ENCODE measurements at places on chromosomes 12 and 14. TPM values are rescaled to one million over a fixed set of nuclear protein-coding genes. Genes with fewer than 3 reads are reported as not detected.

GRCh38 chr14:50501642-50502041 lies 30.7 kb downstream of the MAP4K5 start:
- DNase-seq: no peak

RSRC2 gene
- total RNA-seq: 71.2 TPM

- no peak for DNase-seq
Observed at GRCh38 chr14:76394569-76394968, 18.6 kb downstream of the ESRRB start.

RPS6KA5 gene
- 10.0 TPM for total RNA-seq

- no peak for DNase-seq
Observed at GRCh38 chr14:102544747-102545460, 35.3 kb upstream of the ANKRD9 start.

- DNase-seq: no peak
Observed at GRCh38 chr14:60093606-60094005, 1.9 kb downstream of the PCNX4 start.

DNA sequence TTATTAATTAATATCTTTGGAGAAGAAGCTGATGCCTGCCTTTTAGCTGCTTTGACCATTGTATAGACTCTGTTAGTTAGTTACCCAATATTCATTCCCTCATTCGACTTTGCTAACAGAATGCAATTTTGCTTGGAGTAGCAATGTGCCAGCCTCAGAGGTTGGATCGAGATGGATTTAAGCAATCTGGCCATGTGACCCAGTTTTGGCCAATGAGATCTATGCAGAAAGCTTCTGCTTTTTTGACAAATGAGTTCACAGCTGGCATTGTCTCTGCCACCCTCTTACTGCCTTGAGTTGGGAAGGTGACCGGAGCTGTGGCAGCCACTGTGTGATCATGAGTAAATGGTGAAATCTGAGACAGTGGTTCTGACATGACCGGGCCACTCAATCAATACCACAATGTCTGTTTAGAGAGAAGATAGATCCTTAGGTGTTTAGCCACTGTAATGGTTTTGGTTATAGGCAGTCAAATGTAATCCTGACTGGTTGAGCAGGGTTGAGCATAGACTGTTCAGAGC lies 74.9 kb upstream of the MED13L start:
- no peak for DNase-seq

FMNL3 gene
- 31.4 TPM for total RNA-seq

- DNase-seq: no peak
Observed at GRCh38 chr14:45906257-45906656, 653.3 kb upstream of the MIS18BP1 start.

GRCh38 chr14:89386212-89386886 lies 30.7 kb downstream of the FOXN3 start:
- DNase-seq: no peak

- no peak for DNase-seq
Observed at GRCh38 chr14:92666251-92666650, 82.2 kb downstream of the LGMN start.

DNA sequence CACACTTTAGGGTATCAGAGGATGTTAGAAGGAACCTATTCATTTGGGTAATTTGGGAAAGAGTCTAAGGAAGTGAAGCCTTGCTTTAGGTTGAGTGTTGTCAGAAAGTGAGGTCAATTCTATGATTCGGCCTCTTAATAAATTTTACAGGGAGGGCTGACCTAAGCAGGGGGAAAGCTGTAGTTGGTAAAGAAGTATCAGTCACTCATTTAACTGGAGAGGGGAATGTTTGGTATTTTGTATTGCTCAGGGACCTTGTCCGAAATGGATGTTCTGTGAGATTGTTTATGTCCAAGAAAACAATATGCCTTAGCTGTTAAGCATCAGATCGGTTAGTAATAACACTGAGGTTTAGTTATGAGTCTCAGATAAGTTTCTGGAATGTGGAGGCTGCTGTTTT lies 7.3 kb downstream of the CAND1 start:
- DNase-seq: no peak

NKX2-1 gene
- not detected for total RNA-seq

GRCh38 chr12:12811343-12811742 lies 1.8 kb upstream of the DDX47 start:
- no peak for DNase-seq

DNA sequence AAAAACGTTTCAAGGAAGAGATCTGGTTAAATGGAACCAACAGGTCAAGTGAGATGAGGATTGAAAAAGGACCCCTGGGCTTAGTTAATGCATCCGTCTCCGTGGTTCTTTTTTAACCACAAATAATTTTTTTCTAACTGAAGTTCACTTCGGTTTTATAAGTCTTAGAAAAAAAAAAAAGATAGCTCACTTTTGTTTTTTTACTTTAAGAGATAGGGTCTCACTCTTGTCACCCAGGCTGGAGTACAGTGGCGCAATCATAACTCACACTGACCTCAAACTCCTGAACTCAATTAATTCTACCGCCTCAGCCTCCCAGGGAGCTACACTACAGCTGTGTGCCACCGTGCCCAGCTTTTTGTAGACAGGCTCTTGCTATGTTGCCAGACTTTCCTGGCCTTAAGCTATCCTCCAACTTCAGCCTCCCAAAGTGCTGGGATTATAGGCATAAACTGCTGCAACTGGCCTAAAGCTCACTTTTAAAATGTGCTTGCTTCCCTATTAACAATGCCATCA lies 11.8 kb downstream of the HNRNPC start:
- no peak for DNase-seq

RIC8B gene
- 21.4 TPM for total RNA-seq

DNA sequence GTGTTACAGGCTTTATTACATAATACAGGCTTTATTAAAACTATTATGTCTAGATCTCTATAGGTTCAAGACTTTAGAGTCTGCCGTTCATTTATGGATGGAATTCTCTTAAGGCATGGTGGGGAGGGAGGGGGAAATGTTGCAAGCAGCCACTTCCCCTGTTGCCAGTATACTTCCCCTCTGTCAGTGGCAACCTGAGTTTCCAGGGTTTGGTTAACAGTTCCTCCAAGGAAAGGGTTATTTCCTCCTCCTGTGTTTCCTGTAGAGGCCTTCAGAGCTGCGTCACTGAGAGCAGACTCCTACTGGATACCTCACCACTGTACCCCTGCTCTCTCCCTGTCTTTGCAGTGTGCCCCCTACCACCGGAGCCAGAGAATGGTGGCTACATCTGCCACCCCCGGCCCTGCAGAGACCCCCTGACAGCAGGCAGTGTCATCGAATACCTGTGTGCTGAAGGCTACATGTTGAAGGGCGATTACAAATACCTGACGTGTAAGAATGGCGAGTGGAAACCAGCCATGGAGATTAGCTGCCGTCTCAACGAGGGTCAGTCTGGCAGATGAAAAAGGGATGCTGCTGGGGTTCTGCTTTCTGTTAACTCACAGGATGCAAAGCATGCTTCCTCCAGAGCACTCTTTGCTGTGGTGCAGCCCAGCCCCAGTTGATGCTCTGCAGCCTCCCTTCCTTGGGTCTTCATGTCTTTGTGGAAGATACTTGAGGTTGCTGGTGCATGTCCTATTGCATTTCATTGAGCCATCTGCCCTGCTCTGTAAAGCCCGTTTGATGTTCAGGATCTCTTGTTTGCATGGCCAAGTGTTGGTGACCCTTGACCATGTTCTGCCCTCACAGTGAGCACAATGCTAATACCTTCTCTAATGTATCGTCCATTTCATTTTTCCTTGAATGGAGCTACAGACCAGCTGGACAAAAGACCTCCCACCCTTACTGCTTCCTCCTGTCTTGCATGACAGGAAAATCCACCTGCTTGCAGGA lies 63.6 kb upstream of the SRSF5 start:
- DNase-seq: no peak

DNA sequence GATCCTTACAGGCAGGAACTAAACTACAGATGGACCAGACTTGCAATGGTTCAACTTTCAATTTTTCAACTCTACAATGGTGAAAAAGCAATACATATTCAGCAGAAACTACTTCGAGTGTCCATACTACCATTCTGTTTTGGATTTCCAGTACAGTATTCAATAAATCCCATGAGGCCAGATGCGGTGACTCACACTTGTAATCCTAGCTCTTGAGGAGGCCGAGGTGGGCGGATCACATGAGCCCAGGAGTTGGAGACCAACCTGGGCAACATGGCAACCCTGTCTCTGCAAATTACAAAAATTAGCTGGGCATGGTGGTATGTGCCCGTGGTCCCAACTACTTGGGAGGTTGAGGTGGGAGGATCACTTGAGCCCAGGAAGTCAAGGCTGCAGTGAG lies 336.1 kb downstream of the MED13L start:
- no peak for DNase-seq

DNA sequence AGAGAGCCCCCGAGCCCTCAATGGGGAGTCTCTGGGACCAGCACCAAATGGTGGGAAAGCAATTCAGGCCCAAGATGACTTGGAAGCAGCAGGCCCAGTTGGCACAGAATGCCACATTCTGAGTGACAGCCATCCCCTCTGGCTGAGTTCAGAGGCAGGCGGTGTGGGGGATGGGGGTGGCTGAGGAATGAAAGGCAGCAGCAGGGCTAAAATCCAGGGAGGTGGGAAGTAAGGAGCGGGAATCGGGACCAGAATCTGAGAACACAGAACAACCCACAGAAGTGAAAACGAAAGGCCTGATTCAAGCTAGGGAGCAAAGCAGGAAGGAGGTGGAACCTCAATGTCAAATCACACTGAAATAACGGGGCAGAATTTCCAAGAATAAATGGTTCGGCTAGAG lies 171.2 kb downstream of the CALM1 start:
- peak; percentile 60 for DNase-seq

RNF212B gene
- total RNA-seq: not detected

DNA sequence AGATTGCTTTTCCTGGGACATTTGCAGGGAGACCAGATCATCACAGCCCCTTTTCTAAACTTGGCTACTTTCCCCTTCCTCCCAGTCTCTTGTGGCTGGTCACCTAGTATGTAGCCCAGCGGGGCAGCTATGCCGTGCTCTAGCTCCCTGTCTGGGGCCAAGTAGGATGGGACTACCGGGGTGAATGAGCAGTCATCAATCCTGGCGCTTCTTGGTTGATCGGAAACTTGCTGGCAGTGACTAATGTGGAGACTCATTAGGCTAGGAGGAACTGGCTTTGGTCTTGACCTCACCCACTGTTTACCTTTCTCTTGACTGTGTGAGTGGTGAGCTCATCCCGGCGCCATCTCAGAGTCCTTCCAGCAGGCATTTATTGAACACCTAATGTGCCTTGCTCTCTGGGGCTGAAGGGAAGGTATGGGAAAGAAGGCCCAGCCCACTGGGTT lies 15.9 kb downstream of the PLEKHG3 start:
- no peak for DNase-seq

- no peak for DNase-seq
Observed at GRCh38 chr14:56394826-56395530, 184.6 kb upstream of the TMEM260 start.

ESR2 gene
- 0.10 TPM for total RNA-seq

PKP2 gene
- 1.4 TPM for total RNA-seq

- DNase-seq: no peak
Observed at GRCh38 chr12:2226641-2227040, 173.9 kb downstream of the CACNA1C start.

MIPOL1 gene
- total RNA-seq: 19.7 TPM
